ENCODE measurements at places on chromosomes 11 and 22.
A peak's percentile ranks its signal among the peaks of the same experiment; 100 is the strongest.

GRCh38 chr11:95585069-95585751 is 204.4 kb downstream of the FAM76B start:
- no peak for DNase-seq

- DNase-seq: no peak
Observed at GRCh38 chr11:16186680-16187079, 169.7 kb downstream of the SOX6 start.

GRCh38 chr11:117259417-117259816 is 26.9 kb downstream of the RNF214 start:
- DNase-seq: no peak

DNA sequence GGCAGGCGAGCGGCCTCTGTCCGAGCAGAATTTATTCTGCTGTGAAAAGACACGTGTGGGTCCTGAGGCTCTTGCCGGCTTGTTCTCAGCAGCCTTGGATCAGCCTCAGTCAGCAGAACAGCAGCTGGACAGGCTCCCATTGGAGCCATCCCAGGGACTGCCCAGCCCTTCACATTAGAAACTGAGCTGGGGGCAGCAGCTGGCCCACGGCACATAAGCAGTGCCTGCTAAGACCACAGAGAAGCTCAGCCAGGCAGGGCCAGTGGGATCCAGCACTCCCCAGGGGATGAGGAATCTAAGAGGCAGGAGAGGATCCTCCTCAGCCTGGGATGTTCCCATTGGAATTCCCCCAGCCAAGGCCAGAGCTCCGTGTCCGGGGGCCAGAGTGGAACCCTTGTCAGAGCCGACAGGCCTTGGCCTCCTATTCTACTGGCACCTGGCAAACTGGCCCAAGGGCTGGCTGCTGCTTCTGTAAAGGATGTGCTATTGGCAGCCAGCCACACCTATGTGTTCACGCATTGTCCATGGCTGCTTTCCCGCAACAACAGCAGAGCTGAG is 18.2 kb downstream of the RTN4R start:
- no peak for DNase-seq

DNA sequence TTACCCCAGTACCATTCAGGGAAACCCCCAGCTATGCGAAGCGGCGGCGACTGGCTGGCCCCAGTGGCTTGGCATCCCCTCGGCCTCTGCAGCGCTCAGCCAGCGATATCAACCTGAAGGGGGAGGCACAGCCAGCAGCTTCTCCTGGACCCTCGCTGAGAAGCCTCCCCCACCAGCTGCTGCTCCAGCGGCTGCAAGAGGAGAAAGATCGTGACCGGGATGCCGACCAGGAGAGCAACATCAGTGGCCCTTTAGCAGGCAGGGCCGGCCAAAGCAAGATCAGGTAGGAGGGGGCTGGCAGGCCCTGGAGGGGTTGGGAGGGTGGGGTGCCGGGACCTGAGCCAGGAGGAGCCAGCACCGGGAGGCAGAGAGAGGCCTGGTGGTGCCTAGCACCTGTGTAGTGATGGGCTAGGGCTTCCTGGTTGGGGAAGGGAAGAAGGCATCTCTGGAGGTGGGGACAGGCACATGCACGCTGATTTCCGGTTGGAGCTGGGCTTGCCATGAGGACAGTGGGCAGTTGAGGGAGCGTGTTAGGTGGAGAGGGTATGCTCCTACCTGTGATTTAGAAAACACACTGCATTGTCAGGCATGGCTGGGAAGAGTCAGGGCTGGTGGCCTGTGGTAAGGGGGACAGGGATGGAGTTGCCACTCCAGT is 22.3 kb downstream of the SHANK3 start:
- DNase-seq: no peak

GRCh38 chr11:87353771-87354345 is 316.1 kb downstream of the TMEM135 start:
- no peak for DNase-seq

GRCh38 chr22:47201186-47201995 is 438.9 kb downstream of the TBC1D22A start:
- no peak for DNase-seq

DNA sequence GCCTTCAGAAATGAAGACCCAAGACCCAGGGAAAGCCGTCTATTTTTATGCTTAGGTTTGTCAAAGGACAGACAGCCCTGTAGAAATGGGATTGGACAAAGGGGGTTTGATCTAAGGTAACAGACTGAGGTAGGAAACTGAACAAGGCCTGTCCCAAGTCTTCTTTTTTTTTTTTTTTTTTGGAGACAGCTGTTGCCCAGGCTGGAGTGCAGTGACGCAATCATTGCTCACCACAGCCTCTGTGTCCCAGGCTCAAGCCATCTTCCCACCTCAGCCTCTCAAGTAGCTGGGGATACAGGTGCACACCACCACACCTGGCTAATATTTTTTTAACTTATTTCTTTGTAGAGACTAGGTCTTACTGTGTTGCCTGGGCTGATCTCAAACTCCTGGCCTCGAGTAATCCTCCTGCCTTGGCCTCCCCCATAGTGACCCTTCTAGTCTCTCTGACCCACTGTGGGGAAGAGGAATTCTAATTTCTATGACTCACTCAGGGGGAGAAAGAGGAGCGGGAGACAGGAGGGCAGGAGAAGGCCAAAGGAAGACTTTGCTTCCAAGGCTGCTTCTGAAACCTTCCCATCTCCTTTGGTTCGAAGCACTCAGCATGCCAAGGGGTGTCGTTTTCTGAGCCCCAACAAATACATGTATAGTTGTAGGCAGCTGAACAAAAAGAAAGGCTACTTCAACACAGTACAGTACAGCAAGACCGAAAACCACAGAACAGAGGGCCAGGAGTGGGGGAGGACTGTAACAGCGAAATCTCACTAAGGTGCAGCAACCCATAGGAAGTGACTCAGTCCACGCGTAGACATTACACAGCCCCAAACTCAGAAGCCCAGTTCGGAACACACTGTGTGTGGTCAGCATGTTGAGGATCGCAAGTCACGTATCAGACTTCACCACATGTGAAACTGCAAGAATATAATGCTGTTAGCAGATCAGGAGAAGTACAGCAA is 872 bp downstream of the TMA7B start:
- DNase-seq: peak; percentile 49

DNA sequence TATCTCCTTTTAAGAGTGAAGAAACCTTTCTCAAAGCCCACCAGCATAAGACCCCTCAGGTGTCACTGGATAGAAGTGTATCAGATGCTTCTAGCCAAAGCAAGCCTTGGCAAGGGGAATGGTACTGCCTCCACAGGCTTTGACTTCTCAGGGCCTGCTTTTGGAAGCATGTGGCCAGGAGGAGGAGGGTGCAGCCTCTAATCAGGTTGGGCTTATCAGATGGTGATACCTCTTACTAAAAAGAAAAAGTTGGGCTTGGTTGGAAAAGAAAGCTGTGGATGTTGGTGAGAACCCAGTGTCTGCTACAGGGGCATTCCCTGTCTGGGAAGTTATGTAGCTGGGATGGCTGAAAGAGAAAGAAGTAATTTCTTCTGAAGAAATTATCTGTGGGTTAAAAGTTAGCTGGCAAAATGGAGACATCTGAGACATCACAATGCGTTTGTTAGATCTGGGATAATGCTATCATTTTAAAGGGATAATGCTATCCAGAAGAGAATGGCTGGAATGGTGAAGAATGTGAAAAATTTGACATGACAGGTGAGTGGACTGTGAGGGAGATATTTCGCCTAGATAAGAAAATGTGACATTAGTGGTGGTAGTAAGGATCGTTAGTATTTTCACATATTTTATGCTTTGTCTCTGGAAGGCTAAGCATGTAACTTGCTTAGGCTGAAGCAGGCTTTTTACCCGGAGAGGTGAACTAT is 7.2 kb downstream of the APLP2 start:
- DNase-seq: no peak

- DNase-seq: no peak
Observed at GRCh38 chr11:48064306-48064705, 83.9 kb downstream of the PTPRJ start.

DNA sequence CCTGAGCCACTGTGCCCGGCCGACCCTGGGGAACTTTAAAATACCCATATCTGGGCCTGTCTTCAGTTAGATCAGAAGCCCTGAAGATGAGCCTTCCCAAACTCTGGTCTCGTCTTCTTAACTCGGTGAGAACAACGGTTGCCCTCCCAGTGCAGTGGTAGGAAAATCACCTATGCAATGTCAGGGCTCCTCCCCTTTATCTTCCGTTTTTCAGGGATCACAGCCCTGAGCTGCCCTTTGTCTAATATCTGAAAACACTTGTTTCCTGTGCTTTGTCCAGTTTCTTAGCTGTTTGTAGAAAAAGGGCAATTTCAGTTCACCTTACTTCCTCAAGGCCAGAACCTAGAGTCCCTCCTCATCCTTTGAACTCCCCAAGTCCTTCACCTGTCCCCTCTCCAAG is 9.4 kb downstream of the DRAP1 start:
- no peak for DNase-seq

- DNase-seq: no peak
Observed at GRCh38 chr11:91608677-91609076, 615.9 kb upstream of the FAT3 start.

- DNase-seq: no peak
Observed at GRCh38 chr22:37806409-37807333, 1.1 kb upstream of the GCAT start.

DNA sequence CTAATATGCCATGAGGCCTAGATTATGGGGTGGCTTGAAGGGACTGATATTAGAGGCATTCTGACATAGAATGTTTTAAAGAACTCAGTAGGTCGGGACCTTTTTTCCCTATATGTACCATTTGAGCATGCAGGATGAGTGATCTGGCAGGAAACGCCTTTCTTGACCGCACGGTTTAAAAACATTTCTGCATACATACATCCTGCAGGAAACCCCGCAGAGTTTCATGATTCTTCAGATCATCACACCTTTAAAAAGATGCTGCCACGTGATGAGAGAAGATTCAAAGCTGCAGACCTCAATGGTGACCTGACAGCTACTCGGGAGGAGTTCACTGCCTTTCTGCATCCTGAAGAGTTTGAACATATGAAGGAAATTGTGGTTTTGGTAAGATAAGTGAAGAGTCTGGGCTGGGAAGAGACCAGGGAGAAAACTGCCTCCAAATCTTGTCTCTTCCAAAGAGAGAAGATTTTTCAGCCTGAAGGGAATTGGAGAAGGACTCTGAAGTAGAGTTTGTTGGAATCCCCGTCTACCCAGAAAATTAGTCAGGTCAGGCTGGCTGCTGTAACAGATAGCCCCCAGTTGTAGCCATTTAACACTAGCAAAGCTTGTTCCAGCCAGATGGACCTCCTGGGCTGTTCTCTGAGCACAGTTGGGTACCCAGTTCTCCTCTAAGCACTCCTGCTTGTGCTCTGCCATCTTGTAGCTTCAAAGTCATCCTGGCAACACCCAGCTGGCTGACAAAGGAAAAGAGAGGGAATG is 7.4 kb downstream of the RCN1 start:
- DNase-seq: no peak

GRCh38 chr11:10641912-10642697 is 51.5 kb downstream of the IRAG1 start:
- no peak for DNase-seq

DNA sequence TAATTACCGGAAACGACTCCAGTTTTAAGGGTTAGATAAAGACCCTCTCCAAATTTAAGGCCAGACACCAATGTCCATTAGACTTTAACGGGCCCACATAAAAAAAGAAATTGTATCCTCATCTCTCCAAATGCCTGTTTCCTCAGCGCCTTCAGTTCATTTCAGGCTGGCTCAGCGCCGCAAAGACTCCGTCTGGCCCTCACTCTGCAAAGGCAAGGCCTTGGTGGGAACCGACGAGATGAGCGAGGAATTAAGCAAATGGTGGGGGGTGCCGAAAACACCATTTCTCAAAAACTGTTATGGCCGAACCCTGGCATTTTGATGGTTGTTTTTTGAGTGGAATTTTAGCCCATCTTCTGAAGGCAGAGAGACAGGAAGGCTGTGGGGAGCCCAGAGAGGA is 15.7 kb downstream of the MN1 start:
- no peak for DNase-seq

- DNase-seq: no peak
Observed at GRCh38 chr22:41015003-41015402, 63.8 kb downstream of the RBX1 start.

- DNase-seq: peak; percentile 33
Observed at GRCh38 chr11:73242251-73243092, 24.4 kb downstream of the P2RY2 start.

DNA sequence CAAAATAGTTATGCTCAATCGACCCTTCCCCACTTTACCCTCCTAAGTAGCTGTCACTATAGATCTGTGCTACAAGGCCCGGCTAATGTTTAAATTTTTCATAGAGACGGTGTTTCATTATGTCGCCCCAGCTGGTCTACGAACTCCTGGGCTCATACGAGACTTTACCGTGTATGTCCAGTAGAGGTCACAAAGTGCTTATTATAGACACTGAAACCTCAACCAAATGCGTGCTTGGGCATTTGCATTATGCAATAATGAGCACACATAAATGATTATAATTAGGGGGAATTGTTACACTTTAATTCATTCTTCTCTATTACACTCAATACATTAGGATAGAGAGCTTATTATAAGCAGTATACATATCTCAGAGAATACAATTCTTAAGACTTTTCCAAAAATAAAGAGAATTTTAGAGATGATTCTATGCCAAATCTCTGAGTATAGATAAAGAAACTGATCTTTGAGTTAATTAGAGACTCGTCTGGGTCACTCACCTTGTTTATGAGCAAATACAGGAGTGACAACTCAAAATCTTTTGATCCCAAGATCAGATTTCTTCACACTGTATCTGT is 12.5 kb upstream of the MRPL16 start:
- no peak for DNase-seq

GRCh38 chr11:134014511-134014910 is 54.4 kb upstream of the JAM3 start:
- no peak for DNase-seq

DNA sequence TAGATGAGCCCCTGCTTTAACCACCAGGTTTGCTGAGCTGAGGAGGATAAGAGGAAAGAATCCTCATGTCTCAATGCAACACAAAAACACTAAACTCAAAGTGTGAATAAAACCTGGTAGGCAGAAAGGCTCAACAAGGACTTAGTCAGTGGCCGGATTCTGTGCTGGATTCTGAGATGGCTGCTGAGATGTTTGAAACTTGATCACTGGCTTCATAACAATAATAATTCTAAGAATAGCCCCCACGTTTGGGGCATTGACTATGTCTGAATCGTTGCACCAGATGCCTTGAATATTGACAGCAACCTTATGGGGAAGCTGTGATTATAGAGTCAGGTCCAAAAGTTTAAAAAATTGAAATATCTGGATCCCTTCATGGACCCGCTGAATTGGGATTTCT is 4.6 kb downstream of the DKK3 start:
- DNase-seq: no peak

- no peak for DNase-seq
Observed at GRCh38 chr11:109085708-109086373, 336.1 kb upstream of the C11orf87 start.

DNA sequence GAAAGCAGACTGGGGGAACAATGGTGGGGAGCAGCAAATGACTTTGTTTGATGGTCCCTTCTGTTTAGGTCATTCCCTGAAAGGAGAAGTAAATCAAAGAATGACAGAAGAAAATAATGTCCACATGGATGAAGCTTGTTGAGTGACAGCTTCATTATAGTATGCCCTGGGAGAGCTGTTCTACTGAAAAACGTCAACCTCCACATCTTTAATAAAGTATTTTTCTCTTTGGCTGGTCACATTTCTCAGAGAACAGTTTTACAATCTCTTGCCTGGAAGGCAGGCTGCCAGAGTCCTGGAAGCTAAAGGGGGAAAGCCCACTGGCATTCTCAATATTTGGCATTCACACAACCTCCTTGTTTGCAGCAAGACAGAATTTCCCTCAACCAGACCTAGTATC is 287.9 kb downstream of the SWAP70 start:
- no peak for DNase-seq

GRCh38 chr11:94681852-94682251 is 86.3 kb upstream of the AMOTL1 start:
- DNase-seq: no peak

GRCh38 chr11:5197536-5197935 is 2.9 kb downstream of the OR51V1 start:
- no peak for DNase-seq

- no peak for DNase-seq
Observed at GRCh38 chr22:19612866-19613572, 88.8 kb upstream of the CLDN5 start.

Measured in stimulated activated CD8-positive, alpha-beta memory T cell treated with anti-CD3 and anti-CD28 coated beads, Interleukin-7, amount 100 ng/mL, for 1 hour (primary cell).